ENCODE measurements at places on chromosomes 2 and 18.

- no peak for DNase-seq
Observed at GRCh38 chr2:25490217-25490616, 148.5 kb upstream of the DNMT3A start.

GRCh38 chr2:44120428-44120827 is 48.2 kb upstream of the PPM1B start:
- DNase-seq: no peak

DNA sequence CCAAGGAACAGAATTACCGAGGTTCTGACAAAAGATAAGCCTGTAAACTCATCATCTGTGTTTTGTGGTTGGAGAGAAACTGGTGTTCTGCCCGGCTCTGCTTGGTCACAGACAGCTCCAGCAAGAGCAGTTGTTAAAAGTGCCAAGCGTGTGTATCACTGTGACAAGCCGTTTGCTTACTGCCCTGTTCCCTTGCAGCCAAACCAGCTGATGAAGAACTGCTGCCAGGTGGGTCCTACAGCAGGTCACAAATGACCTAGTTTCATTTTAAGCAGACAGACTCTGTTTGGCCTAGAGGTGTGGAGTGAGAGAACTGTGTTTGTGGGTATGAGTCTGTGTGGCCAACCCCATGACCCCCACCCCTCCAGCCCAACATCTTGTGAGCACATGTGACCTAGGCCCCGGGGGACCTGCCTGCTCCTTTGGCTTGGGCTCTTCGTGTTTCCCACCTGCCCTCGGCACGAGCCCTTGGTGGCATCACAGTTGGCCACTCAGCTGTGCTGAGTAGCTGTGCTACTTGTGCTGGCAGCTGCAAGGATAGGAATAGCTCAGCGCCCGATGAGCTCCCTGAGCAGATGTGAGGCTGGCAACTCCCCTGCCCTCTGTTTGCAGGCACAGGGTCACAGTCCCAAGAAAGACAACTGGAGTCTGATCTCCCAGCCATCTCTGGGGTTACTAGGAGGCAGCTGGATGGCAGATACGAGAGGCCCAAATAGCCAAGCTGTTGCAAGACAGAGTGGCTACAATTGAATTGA is 9.7 kb downstream of the OXER1 start:
- DNase-seq: no peak

DNA sequence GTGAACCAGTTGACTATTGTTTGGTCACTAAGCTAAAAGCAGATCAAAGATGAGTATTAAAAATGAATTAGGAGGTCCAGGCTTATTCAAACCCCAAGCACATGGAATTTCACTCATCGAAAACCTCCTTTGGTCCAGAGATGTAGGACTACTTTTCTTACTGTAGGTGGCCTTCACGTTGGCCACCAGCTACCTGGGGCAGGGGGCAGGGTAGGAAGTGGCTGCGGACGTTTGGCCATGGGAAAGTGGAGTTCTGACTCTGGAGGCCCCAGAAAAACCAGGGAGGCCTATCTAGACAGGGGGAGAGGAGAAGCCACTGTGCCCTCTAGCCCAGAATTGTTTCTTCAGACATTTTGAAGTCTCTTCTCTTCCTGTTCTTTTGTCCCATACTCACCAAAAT is 31.8 kb upstream of the CABLES1 start:
- no peak for DNase-seq

GRCh38 chr2:25290811-25291495 is 50.8 kb downstream of the DNMT3A start:
- no peak for DNase-seq

GRCh38 chr2:6943971-6944370 is 26.8 kb downstream of the RNF144A start:
- no peak for DNase-seq

GRCh38 chr2:46847185-46847710 is 68.4 kb downstream of the MCFD2 start:
- no peak for DNase-seq

- DNase-seq: no peak
Observed at GRCh38 chr2:179137200-179137759, 87.3 kb upstream of the CCDC141 start.

DNA sequence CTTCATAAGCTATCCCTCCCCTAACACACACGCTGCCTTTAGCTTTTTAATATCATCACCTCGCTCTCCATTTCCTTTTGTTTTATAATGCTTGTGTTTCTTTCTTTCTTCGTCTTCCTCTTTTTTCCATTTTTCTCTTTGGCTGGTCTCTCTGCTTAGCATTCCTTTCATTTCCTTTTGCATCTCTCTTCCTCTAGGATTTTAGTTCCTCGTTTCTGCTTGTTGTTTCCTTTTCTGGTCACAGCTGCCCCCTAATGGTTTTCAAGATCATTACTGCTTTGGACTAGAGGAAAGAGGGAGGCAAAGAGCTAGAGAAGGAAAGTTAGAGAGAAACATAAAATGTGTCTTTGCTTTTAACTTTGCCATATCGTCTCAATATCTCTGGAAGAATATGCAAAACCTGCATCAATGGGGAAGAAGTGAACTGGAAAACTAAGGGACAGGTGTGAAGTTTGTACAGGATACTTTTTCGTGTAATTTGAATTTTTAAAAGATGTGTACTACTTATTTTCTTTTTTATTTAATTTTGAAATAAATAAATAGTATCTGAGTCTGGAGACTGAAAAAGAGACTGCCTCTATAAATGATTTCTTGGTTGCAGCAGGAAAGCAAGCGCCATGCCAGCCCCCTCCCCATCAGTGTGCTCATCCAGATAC is 6.3 kb upstream of the NRP2 start:
- DNase-seq: no peak

DNA sequence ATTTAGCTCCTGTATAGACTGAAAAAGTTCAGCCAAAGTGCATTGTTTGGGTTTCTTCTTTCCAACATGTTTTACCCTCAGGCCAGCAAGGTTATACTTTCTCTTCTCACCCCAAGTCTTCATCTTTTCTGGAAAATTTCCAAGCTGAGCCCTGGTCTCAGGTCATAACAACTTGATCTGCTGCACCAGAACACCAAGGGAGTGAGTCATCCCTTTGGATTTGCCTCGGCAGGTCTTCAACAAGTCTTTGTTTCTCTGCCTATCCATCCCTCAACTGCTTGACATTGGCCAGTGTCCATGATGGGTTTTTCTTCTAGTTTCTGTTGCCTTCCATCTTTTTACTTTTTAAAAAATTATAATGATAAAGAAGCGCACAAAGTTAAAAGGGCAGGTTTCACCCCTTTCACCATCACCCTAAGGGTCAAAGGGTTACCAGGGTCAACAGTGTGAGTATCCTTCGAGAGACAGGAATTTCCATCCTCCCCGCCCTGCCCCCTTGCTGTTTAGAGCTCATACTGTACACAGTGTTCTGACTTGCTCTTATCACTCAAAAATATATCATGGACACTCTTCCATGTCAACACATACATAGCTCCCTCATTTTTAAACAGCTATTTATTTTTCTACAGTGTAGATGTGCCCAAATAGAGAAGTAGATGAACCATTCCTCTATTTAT is 5.7 kb upstream of the SPATS2L start:
- DNase-seq: no peak

GRCh38 chr2:107811411-107811810 is 15.3 kb upstream of the RGPD4 start:
- no peak for DNase-seq
